ENCODE measurements at places on chromosomes 11 and 22.
A peak's percentile ranks its signal among the peaks of the same experiment; 100 is the strongest.

- DNase-seq = no peak
These were observed 27.8 kb downstream of the MORC2 start for GRCh38 chr22:30940685-30941362.

DNA sequence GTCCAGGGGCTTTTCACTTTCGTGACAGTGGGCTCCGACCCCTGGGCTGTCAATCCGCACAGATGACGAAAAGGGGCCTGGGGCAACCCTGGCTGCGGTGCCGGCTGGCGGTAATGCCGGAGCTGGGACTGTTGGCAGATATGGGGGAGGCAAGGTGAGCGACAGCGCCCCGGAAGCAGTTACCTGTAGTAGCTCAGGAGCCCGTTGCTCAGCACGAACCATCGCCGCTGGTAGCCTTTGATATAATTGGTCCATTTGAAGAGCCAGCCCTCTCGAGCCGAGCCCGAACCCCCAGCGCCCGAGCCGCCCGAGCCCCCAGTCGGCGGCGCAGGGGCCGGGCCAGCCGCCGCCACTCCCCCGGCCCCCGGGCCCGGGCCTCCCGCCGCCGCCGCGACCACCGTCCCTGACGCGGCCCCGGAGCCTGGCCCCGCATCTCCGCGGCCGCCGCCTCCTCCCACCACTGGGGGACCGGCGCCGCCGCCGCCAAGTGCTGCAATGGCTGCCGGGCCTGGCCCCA, 396 bp downstream of the OSBP start:
- DNase-seq = no peak

GRCh38 chr11:44782478-44782877, 55.7 kb downstream of the TSPAN18 start:
- DNase-seq = no peak

GRCh38 chr11:132576706-132577105, 955.6 kb downstream of the OPCML start:
- peak; percentile 97 for DNase-seq

- peak; percentile 63 for DNase-seq
These were observed at the start of gene TMA7B for GRCh38 chr22:39959640-39960447. TSS of gene TMA7B (plus strand) at chr22:39960397. CDS start at chr22:39964375, 3,978 bp downstream.

- no peak for DNase-seq
These were observed 239.0 kb downstream of the CTTN start for GRCh38 chr11:70637186-70637800.

GRCh38 chr11:107799218-107799859, 59.2 kb downstream of the SLC35F2 start:
- DNase-seq = peak; percentile 28

DNA sequence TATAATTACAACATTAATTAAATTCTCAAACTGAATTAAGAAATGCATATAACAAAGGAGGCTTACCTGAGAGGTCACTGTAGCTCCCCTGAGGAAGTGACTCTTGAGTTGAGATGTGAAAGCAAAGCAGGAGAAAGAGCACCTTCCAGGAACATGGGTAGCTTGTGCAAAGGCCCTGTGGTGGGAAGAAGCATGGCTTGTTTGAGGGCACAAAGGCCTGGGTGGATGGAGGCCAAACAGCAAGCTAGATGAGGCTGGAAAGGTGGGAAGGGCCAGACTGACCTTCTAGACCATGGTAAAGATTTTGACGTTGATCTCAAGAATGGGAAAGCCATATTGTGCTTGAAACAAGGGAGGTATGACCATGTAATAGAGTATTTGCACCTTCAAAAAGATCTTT, 155.1 kb downstream of the PKNOX2 start:
- DNase-seq = no peak

GRCh38 chr11:69136471-69136870, 19.3 kb upstream of the SMIM38 start:
- no peak for DNase-seq

GRCh38 chr22:24437741-24438328, 10.4 kb downstream of the ADORA2A start:
- no peak for DNase-seq

DNA sequence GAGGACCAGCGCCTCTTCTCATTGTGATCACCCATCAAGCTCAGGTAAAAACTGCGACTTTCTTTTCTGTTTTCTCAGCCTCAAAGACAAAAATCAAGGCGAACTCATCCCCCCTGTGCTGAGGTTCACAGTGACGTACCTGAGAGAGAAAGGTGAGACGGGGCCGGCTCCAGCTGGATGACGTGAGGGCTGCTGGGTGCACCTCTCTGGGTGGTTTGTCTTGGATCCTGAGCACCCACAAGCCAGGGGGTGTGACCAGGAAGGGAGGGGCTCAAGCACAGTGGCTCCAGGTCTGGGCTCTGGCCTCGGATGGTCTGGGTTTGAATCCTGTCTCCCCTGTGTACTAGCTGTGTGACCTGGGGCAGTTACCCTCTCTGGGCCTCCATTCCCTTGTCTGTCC, 92.8 kb downstream of the ARHGAP8 start:
- no peak for DNase-seq

GRCh38 chr11:75462117-75462653, 29.2 kb upstream of the KLHL35 start:
- no peak for DNase-seq

DNA sequence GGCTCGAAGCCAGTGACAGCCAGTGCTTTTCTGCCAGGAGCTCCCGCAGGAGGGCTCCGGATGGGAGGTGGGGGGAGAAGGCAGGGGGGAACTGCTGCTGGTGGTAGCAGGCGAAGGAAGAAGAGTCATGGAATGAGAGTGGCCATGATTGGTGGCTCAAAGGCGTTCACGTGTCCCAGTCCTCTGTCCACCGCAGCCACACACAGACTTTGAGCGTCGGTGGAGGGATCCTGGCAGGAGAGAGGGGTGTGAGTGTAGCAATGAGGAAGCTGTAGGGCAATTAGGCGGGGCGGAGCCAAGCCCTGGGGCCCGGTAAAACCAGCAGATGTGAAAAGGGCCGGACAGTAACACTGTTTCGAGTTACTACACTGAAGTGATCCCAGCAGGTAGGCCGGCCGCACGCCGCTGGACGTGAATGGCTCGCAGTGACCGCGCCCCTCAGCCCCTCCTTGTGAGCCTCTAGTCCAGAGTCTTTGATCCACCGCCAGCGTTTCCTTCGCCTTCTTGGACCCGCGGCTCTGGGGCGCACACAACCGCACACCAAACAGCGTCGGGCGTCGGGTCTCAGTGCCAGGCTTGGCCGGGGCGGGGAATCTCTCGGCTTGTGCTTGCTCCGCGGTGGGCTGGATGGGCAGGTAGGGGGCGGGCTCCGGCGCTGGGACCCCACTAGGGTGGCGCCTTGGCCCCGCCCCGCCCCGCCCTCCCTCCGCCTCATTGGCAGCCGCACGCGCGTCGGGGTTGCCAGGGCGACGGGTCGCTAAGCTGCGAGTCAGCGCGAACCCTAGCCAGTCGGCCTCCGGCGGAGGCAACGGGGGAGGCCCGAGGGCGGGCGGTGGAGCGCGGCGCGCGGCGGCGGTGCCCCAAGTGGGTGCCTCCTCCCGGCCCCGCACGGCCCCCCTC, at the start of gene LRRC10B:
LRRC10B (plus strand) TSS at position 788 of the 900 bp plus-strand sequence. CDS start 250 bp downstream, outside the sequence.
- DNase-seq = no peak

DNA sequence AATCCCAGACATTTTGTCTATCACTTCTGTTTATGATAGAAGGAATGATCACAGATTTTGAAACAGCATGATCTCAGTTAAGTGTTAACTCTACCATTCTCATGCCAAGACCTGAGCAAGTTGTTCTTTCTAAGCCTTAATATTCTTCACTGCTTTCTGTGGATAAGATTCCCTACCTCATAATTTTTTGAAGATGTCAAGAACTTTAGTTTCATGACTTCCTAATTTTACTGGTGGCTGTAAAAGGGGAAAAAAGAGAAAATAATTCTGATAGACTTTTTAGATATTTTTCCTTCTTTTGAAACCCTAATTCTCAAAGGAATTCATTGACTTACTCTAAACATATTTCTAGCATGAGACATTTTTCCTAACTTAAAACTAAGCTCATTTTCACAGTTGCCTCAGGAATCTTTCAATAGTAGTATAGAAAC, 520.0 kb upstream of the LUZP2 start:
- peak; percentile 56 for DNase-seq

DNA sequence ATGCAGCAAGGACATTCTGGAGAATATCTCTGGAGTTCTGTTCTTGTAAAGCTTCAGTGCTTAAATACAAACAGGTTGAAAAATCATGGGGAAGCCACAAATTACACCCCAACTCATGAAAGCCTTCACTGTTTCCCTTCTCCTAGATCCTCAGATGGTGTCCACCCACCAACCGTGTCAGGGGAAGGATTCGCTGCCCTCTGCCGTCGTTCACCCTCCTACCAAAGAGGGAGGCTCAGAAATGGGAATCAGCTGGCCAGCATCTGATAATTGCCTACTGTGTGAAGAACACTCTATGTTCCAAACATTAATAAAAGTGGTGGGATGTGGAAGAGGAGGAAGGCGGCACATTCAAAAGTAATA, 7.4 kb upstream of the HEPACAM start:
- no peak for DNase-seq

DNA sequence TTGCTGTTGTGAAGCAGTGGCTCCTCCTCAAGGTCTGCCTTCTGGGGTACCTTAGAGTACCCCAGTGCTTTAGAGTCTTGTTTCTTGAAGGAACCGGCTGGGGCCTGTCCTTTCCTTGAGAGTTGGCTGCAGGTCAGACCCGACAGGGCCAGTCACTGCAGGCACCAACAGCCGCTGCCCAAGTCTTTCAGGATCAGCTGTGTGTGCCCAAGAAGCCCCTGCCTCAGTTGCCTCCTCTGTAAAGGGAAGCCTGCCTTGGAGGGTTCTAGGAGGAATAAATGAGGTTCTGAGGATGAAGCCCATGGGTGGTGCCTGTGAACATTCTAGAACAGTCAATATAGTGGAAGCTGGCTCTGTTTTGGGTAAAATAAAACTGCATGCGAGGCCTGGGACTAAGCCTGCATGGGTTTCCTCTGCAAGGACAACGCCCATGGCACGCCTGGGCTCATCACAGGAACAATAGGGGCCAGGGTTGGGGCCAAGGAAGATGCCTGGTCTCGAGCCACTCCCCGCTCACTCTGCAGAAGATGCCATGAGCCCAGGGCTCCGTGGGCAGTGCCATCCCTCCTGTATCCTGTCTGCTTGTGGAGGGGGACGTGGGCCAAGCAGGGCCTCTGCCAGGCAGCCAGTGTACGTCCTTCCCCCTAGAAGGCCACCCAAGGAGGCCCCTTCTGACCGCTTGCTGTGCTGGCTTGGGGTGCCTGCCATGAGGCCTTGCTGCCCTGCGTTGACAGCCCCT, 81.6 kb downstream of the MED15 start:
- no peak for DNase-seq

GRCh38 chr22:40718250-40719204, 39.2 kb downstream of the MCHR1 start:
- DNase-seq = no peak

DNA sequence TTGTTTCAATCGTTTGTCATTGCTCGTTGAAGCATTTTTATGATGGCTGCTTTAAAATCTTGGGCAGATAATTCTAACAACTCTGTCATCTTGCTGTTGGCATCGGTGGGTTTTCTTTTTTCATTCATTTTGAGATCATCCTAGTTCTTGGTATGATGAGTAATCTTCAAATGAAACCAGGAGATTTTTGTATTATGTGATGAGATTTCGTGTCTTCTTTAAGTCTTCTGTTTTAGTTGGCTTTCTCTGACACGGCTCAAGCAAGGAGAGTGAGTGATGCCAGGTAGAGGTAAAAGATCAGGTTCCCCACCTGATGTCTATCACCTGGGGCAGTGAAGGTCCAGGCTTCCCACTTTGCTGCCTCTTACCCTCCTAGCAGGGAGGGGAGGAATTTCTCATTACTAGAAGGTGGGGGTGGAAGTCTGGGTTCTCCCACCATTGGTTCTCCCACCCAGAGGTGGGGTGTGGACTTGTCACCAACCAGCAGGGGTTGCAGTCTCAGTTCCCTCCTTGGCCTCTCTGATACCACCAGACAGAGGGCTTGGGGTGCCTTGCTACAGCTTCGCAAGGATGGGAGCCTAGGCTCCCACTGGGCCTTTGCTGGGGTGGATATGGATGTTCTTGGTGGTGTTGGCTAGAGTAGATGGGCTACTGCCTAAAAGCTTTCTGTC, 12.9 kb downstream of the CDC45 start:
- no peak for DNase-seq

- DNase-seq = no peak
These were observed 592 bp downstream of the EEF1G start for GRCh38 chr11:62573006-62573591.

GRCh38 chr11:102614485-102614884, 10.6 kb downstream of the MMP20 start:
- no peak for DNase-seq

DNA sequence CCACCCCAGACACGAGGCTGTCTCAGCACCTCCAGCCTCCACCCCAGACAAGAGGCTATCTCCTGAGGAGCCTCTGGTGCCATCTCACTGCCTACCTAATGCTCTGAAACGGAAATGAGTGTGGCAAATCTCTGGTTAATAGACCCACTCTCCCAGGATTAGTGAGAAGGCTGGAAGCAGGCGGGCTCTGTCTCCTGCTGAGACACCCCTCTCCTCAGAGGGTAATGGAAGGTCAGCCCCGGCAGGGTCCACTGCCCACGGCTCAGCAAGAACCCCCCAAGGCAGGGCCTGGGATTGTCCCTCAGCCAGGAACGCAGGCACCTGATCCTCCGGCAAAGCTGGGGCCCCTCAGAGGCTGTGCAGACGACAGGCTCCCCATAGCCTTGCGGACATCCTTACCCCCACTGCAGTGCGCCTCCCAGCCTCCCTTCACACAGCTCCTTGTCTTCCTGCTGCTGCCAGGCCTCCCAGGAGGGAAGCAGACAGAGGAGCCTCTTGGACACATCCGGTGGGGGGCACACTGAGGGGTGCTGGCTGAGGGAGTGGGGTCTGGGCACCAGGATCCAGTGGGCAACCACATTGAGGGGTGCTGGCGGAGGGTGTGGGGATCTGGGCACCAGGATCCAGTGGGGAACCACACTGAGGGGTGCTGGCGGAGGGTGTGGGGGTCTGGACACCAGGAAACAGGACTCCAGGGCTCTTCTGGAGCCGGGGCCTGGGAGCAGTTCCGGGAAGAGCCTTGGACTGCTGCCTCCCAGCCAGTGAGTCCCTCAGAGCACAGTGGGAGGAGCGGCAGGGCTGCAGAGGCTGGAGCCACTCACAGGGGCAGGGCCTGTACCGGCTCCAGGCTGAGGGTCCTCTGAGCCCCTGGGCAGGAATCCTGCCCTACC, 13.1 kb downstream of the CHID1 start:
- no peak for DNase-seq

- peak; percentile 14 for DNase-seq
These were observed 49.3 kb downstream of the CHRDL2 start for GRCh38 chr11:74681686-74682651.

DNA sequence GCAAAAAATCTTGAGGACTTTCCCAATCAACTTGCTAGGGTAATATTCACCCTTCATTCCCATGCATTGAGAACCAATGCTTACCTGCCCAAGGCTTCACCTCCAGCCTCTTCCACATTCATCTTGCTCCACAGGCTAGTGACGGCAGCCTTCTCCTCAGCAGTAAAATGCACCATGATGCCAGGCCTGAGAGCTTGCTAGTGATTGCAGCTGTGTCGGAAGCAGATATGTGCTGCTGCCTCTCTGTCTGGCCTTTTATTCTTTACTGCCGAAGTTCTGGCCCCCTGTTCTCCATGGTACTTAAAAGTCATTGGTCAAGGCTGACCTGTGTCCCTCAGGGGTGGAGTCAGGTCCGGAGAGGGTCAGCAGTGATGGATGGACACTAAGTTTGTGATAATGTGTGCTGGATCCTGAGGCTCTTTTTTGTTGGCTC, at the start of gene HBE1:
HBE1 (minus strand) TSS at position 231 of the 433 bp plus-strand sequence; CDS start at position 176, 55 bp downstream.
- no peak for DNase-seq

All from astrocyte (in vitro differentiated cells and primary cell).